GM03348 (cell line): ENCODE measurements at places on chromosomes 2 and 18.

- DNase-seq, result peak; percentile 66
Measured at GRCh38 chr2:63661076-63661475, 72.3 kb downstream of the MDH1 start.

DNA sequence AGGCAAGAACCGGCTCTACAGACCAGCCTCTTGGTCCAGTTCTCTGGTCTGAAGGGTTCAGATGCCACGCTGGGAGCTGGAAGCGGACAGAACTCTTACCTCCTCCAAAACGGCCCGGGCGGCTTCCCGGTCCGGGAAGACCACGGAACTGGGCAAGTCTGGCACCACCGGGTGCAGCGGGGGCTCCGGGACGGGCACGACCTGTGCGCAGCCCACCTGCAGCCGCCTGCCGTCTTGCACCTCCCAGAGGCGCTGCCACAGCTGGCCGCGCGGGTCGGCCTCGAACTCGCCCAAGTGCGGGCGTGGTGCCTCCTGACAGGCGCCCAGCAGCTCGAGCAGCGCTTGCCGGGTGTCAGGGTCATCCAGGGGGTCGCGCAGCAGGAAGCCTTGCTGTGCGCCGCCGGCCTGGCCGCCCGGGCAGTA lies 773 bp downstream of the CMPK2 start:
- DNase-seq, result no peak

DNA sequence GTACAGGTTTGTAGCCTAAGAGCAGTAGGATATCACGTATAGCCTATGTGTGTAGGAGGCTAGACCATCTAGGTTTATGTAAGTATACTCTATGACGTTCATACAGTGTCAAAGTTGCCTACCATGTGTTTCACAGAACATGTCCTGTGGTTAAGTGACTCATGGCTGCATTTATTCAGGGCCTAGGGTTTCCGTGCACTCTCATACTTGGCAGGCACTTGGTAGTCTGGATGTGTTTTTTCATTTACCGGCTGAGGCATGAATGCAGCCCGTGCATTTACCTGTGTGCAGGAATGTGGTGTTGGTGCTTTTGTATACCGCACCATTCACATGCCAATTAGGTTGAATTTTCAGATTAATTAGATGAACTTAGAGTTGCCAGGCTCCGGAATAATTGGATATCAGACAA lies 43.4 kb downstream of the MYL12B start:
- peak; percentile 92 for DNase-seq

GRCh38 chr2:111936881-111937280 lies 38.5 kb downstream of the MERTK start:
- no peak for DNase-seq

DNA sequence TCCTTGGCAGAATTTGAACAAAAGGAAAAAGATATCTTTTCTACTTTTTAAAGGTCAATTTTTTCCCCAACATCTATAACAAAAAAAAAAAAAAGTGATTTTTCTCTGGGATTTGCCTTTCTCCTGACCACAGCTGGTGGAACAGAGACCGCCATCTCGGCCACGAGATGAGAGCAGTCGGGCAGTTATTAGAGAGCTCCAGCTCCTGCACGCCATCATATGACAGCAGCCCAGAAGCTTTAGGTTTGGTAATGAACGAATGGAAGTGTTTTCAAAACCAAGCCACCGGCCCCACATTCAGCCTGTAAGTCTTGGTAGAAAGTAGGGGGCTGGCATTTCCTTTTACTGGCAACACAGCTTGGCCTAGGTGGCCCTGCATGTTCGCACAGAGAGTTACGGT lies 94.9 kb upstream of the FZD7 start:
- no peak for DNase-seq

DNA sequence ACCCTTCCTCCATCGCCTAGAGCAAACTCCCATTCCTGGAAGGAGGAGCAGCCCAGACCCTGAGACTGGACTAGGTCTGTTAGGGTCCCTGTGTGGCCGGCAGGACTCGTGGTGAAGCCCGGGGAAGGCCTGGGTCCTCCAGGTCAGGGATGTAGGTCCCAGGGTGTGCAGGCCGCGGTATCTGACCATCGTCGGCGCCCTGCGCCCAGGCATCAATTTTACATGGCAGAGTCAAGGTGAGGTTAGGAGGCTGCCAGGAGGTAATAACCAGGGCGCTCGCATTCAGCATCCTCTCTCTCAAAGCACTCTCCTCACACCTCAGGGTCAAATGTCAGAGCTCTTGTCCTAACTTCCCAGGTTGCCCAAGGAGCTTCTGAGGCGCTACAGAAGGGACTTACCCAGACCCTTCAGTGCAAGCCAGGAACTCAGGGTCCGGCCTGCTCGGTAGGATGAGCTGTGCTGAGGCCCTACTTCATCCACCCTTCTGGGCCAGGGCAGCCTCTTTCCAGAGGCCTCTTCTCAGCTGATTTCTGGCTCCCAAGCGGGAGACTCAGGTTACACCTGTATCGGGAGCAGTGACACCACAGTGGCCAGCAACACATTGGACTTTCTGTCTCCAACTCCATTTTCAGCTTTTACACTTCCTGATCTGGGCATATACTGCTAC lies 628 bp downstream of the SH2D6 start:
- DNase-seq, result no peak

- peak; percentile 89 for DNase-seq
Measured at GRCh38 chr18:5630057-5630899, 86.5 kb upstream of the EPB41L3 start.

DNA sequence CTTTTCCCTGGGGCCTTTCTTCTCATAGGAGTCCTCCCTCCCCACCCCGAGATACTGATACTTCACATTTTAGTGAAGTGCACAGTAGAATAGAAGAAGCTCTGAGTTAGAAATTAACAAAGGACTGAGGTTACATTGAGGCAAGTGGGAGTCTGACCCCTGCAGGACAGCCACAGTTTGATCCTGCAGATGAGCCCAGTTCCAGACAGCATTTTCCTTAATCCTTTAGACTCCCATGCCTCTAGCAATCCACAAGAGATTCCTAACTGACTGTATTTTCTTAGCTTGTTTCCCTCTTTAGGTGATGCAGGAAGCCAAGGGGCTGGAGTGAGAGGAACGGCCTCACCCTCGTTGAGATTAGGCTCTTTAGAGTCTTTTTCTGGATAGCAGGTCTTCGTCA lies 204.0 kb downstream of the CYRIA start:
- DNase-seq, result no peak

GRCh38 chr2:152585830-152586484 lies 131.3 kb downstream of the PRPF40A start:
- peak; percentile 81 for DNase-seq

DNA sequence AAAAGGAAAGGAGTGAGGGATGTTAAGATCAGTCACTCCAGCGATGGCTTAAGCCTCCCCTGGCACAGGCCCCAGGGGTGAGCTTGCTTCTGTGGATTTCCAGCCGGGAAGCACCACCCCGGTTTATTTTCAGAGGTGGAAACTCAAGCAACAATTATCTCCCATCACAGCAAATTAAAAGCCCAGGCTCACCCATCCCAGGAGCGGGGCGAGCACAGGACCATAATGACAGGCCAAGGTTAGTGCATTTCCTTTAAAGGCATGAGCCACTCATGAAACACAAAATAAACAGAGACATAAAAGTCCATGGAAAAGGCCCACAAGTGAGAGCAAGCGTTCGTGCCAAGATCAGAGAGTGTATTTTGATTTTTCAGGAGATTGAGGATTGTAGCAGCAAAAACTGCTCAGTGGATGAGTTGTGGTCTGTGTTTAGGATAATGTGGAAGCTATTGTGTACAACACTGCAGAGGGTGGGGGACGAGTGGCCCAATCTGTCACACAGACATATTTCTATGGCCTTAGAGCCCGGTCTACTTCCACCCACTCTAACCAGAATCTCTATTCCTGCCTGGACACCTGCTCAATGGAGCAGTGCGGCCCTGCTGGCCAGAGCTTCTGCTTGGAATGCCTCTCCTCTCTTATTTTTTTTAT lies 111.4 kb upstream of the CDC42EP3 start:
- peak; percentile 34 for DNase-seq

- DNase-seq, result no peak
Measured at GRCh38 chr2:55391155-55391554, 28.5 kb downstream of the CCDC88A start.

DNA sequence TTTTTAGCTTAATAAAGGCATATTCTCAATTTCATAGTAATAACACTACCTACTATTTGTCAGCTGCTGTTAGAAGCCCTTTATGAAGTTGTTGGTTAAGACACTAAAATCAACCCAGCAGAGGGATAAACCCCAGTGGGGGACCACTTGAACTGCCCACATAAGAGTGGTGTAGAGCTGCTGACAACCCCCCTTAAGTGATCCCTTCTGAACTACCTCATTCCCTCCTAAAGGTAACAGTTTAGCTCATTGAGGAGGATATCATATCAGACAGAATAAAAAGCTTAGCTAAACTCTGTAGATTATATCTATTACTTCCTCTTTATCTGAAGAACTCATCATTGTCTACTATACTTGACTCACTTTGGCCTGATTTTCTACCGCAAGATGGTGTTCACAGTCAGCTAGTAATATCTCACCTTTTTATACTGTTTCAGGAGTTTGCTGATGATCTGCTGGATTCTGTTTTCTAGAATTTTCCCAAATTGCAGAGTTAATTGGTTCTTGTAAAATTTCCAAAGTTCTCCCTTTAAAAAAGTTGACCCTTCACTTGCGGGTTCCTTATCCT lies 16.2 kb downstream of the GALM start:
- DNase-seq, result no peak

GRCh38 chr18:22932885-22933205 lies 283 bp upstream of the RBBP8 start:
- DNase-seq, result no peak

- no peak for DNase-seq
Measured at GRCh38 chr18:75783566-75784281, 356.2 kb upstream of the SMIM21 start.

- DNase-seq, result no peak
Measured at GRCh38 chr18:51020536-51020935, 9.5 kb upstream of the SMAD4 start.

DNA sequence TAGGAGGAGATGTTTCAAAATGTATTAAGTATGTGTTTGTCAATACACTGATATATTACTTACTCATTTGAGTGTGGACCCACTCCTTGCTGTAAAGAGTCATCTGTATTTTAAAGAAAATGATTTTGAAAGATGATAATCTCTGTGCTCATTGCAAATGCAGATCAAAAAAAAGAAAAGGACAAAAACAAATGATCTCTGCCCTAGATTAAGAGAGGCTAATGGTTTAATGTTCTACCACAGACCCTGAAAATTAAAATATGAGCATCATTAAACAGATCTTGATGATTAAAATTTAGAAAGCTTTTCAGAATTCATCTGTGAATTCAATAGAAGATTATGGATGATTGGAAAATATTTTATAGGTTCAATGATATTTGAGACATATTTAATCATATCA lies 136.5 kb downstream of the CNTNAP5 start:
- DNase-seq, result no peak

DNA sequence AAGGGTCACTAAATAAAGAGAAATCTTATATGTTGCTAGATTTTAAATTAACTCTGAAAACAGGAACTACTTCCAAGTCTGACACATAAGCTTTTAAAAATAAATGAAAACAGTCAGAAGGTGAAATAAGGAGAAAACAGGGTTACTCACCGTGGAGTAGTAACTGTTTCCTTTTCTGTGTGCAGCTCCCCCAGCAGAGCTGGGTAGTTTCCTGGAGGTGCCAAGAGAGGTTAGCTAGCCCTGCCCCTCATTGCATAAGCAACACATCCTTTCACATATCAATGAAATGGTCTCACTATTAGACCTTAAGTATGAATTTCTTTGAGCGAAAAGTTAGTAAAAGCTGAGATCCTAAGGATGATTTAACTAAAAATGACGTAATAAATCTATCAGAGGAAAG lies 54.0 kb upstream of the GPR75 start:
- DNase-seq, result peak; percentile 37

- DNase-seq, result no peak
Measured at GRCh38 chr2:30784682-30785081, 22.6 kb downstream of the CAPN13 start.

GRCh38 chr2:126882736-126883665 lies 15.7 kb upstream of the TEX51 start:
- DNase-seq, result no peak

- peak; percentile 50 for DNase-seq
Measured at GRCh38 chr2:183070942-183071844, 7.4 kb upstream of the DUSP19 start.

DNA sequence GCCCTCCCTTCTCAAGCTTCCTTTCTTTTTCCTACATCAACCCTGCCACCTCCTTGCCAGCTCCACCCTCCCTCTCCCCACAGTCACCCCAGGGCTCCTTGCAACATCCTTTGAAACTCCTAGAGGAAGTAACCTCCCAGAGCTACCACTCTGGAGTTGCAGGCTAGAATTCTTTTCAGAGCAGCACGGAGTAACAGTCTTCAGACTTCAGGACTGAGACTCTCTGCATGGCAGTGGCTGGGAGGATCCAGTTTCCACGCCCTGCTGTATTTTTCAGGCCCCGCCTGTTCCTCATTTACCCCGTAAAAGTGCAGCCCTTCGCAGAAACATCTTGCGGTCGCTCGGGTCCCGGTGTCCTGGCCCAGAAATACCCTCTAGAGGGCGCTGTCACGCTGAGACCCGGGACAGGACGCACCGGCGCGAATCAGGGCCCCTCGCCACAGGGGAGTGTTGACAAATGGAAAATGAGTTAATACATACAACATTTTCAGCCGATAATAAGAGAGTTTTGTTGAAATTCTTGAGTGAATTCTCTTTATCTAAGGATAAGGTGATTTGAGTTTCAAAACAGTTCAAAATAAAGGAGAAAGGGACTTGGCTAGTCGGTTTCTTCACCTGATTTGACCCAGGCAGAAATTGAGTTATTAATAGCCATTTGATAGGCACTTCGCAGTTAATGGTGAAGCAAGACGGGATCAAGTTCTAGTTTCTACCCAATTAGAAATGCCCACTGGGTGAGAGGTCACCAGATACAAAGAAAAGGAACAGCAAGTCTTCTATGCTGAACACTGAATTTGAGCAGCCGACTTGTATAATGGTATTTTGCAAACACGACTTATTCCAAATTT lies 18.5 kb upstream of the NTSR2 start:
- peak; percentile 94 for DNase-seq

GRCh38 chr2:233905945-233906344 lies 11.2 kb upstream of the TRPM8 start:
- DNase-seq, result no peak

DNA sequence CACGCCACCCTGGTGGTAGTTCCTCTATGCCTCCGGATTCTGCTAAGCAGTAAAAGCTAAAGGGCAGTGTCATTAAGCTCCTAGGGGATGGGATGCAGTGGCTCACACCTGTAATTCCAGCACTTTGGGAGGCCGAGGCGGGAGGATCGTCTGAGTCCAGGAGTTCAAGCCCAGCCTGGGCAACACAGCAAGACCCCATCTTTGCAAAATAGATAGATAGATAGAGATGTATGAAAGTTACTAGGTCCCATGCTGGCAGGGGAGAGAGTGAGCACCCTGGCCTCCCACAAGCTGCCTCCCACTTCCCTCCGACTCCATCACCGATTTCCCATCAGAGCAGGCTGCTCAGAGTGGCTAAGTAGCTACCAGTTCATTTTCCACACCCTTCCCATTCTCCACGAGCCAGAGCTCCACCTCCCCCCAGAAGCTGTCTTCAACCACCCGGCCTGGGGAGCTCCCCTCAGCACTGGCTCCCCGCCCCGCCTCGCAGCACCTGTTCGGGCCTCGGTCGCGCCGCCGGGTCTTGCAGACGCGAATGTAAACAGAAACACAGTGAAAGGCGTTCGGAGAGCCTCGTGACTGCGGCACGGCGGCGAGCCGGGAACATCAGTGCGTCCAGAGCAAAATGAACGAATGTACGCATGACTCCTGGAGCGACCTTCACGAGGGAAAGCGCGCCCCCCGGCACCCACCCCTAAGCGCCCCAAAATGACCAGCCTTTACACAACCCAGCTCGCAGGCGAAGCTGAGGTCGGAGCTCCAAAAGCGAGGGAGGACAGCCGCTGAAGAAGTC lies 598 bp upstream of the CEP68 start:
- DNase-seq, result peak; percentile 38
